ENCODE measurements at places on chromosomes 11 and 22.

DNA sequence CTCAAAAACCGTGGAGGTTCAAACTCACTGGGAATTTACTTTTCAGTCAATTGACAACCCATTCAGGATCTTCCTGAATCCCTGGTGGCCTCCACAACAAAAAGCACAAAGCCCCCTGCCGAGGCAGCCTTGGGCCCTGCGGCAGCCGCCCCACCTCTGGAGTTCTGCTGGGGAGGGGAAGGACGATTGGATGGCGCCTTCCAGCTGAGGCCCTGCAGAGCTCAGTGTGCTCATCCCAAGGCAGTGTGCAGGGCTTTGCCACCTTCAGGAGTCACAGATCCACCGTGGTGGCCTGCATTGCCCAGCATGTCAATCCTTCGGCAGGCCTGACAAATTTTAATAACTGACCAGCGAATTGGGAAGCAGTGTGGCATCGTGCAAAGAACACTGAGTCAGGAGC is 7.4 kb downstream of the ZFTA start:
- DNase-seq = no peak

DNA sequence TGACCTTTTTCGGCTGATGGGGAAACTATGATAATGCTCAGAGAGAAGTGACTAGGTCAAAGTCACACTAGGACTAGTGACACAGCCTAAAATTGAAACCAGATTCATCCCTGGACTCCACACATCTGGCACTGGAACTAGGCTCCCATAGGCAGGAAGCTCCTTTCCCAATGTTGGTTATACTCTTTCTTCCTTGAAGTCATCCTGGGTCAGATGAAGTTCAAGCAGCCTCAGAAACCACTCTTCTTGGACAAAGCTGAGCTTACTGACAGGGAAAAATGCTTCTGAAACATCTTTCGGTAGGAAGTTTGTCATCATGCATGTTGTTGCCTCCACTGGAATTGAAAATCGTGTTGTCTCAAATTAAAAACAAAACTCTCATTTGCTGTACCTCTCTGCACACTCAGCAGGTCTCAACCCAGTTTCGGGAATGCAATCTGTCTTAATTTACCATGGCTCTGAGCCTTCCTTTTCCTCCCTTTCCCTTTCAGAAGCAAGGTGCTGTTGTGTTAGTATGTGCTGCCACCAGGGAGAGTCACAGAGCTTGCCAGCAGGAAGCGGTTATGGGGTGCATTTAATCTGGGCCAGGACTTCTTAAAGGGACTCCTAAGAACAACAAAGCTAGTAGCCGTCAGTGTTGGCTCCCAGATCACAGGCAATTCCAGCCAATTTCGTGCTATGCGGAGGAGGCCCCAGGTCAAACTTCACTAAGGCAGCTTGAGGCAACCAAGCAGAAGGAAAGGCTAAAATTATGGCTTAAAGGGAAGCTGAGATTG is 384.8 kb downstream of the TENM4 start:
- no peak for DNase-seq

GRCh38 chr11:8717876-8718753 is 35.5 kb downstream of the RPL27A start:
- no peak for DNase-seq

DNA sequence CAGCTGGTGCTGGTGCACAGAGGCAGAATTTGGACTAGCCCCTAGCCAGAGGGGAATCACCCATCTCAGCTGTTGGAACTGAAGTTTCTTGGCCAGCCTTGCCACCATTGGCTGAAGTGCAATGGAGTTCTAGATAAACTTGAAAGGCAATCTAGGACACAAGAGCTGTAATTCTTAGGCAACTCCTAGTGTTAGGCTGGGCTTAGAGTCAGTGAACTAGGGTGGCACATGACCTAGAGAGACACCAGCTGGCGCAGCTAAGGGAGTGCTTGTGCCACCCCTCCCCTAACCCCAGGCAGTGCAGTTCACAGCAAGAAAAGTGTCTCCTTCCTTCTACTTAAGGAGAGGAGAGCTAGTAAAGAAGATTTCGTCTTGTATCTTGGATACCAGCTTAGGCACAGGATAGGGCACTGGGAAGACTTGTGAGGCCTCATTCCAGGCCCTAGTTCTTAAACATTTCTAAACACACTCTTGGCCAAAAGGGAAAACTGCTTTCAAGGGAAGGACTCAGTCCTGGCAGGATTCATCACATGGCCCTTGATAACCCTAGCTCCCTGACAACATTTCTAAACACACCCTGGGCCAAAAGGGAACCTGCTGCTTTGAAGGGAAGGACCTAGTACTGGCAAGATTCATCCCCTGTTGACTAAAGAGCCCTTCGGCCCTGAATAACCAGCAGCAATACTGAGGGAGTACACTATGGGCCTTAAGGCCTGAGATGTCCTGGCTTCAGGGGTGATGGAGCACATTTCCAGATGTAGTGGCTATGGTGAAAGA is 53.4 kb downstream of the XRRA1 start:
- DNase-seq = no peak

DNA sequence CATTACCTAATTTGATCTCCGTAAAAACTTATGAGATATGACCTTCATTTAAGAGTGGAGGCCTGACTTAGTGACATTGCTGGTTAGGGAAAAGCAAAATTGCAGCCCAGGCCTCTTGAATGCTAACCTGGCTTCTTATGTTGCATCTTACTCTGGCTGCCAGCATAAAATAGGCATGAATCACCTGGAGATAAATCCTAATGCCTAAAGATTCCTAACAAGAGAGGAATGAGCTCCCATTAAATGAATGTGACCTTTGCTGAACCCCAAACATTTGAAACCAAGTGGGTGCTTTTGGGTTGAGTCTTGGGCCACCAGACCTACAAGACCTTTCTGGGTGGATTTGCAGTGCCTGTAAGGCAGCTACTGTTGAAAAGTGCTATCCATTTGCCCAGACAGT is 1145.6 kb upstream of the TENM4 start:
- no peak for DNase-seq

DNA sequence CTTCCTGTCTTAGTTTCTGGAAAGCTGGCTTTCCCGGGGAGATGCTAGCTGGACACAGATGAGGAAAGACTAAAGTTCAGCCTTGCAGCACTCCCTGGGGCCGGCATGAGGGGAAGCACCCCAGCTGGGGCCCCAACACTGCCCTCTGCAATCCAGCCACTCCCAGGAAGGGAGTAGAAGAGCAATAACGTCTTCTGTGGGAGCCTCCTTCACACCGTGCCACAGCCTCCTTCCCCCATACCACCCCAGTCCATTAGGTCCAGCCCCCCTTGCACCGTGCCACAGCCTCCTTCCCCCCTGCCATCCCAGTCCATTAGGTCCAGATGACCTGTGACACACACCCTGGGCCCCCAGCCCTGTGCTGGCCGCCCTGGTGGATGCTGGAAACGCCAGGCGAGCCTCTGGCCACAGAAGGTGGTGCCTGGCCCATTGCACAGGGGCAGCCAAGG is 44.1 kb upstream of the PRDM11 start:
- no peak for DNase-seq

DNA sequence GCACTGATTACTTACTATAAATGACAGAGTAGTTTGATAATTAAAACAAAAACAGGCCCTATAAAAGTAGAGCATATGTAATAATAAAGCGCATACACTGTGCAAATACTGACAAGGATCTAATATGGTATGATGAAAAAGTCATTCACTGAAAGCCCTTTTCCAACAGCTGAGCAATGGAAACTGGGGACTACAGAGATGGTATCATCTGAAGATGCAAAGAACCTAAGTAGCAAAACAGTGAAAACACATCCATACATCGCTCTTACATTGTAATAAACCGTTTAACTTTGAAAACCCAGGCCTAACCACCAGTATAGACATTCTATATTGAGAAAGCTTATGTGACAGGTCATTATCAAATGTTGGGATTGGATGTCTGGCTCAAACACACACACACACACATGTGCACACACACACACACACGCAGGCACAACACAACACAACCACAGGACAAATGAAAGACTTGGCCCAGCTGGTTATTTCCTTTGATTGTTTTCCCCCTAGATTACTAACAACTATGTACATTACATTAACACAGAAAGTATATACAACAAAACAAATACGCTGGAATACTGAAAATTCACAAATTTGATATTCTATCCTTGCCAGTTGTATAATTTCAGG is 119.5 kb downstream of the APOL5 start:
- DNase-seq = no peak

- no peak for DNase-seq
Measured at GRCh38 chr11:27354359-27354965, 8.6 kb downstream of the CCDC34 start.

- DNase-seq = peak; percentile 61
Measured at GRCh38 chr22:24099666-24100065, 81.6 kb upstream of the SUSD2 start.

DNA sequence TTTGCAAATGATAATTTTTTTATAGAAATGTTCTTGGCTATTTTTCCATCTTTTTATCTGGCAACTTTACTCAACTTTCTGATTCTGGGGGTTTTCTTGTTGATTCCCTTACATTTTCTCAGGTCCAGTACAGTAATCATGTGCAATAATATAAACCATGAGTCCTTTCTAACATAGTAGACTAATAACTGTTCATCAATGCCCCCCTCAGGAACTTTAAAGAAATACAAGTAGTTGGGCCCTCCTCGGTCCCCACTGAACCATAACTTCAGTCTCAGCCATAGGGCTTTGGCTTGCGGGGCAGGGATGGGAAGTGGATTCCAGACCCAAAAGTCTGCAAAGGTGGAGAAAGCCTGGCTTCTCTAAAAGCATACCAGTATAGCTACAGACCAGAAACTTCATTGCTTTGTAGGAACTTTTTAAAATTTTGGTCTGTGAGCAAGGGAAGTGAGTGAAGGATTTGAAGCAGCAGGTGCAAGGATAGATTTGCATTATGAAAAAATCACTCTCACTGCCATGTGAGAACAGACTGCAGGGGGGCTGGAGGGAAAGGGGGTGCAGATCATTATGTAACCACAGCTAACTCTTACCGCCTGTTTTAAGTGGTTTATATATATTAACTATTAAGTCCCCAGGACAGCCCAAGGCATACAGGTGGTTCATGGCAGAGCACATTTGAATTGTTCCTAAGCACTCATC is 10.4 kb upstream of the TUB start:
- DNase-seq = peak; percentile 32

DNA sequence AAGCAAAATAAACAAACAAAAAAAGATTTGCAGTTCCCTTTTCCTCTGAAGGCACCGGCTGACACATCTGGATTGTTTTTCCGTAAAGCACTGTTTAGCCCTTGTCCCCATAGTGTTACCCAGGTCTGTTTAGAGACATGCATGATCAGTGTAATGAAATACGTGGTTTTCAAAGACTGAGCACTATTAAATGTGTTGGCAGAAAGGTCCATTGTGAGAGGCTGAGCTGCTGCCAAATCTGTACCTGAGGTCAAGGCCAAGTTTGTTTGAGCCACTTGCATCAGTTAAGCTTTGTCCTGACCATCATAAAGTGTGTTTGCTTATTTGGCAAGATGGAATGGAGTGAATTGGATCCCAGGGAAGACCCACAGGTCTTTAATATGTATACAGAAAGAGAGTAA is 26.3 kb downstream of the CTR9 start:
- no peak for DNase-seq

GRCh38 chr22:19734837-19735382 is 11.6 kb downstream of the GP1BB start:
- no peak for DNase-seq

DNA sequence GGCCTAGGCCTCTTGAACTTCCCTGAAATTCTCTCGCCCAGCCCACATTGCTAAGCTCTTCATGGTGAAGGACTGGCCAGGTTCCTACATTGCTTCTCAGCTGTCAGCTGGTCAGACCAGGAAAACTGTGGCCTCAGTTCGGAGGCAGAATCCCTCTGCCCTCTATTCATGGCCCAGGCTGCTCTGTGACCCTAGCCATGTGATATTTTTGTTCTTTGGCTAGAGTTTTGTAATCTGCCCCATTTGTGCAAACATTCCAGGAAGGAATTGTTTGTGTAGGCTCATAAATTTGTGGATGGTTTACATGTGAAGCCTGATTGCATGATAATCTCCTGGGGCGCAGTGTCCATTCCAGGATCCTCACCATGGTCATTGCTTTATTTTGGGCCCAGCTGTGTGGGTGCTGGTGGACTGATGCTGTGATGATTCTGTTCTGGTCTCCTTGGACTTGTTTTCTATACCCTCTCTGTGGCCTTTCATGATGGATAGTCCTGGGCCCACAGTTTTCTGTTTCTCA is 149.1 kb upstream of the E2F8 start:
- DNase-seq = no peak

GRCh38 chr11:35488117-35488516 is 37.3 kb downstream of the PAMR1 start:
- no peak for DNase-seq

DNA sequence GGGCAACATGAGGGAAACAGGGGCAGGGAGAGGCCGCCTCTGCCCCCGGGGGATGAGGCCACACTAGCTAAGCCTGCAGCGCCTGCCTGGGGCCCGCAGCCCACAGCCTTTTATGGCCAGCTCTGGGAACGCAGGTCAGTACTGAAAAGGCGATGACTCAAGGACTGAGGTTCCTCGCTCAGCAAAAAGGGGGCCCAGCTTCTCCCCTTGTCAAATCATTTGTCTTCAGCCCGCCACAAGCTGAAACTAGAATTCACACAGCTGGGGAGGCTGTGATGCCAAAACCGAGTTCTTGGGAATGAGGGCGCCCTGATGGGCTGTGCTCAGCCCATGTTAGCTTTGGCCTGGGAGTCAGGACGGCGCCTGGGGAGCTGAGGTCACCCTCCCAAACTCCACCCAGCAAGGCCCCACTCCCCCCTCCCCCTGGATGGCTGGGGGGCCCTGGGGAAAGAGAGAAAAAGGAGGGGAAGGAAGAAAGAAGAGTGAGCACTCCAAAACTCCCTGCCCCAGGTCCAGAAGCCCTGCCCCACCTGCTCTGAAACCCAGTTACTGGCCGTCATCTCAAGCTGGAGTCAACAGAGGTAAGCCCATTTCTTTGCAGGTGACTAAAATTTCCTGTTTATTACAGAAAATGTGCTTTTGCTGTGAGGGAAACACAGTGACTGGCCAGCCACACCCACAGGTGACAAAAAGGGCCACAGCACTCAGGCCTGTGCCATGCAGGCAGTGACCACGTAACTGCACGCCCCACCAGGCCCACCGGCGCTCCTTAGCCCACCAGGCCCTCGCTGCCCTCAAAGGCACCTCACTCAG is 13.7 kb downstream of the EHD1 start:
- DNase-seq = no peak

DNA sequence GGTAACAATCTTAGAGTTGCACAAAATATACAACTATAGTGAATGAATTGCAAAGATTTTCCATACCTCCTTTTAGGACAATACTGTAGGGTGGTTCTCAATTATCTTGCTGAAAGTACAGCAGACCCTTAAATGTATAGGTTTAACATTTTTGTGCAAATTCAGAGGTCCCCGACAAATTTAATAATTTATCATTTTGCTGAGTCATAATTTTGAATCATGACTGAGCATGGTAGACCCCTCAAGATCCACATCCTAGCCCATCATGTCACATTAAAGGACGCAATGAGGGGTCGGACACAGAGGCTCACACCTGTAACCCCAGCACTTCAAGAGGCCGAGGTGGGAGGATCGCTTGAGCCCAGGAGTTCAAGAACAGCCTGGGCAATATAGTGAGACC is 43.5 kb downstream of the OSBP start:
- DNase-seq = no peak
